ENCODE measurements at places on chromosomes 6 and 20.

DNA sequence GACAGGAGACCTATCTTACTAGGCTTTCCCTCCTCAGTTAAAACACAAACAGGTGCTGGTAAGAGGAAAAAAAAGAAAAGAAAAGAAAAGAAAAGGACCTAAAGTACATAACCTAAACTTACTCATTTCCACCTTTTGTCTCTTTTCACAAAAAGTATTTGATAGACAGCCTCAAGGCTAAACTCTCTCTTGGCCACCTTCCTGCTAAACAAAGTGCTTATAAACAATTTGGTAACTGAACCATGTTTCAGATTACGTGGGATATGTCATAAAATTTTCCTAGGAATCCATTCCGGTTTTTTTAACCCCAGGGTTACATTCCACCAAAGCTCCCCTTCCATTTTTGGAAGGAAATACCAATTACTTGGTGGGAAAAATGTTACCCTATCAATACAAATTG is 109.0 kb downstream of the PRND start:
- DNase-seq: no peak
- H3K4me1 ChIP-seq: peaks cover 6% of the 10 kb centered on the region
- H3K36me3 ChIP-seq: no peaks in the 10 kb centered on the region
- H3K4me3 ChIP-seq: no peak overlapping the region

DNA sequence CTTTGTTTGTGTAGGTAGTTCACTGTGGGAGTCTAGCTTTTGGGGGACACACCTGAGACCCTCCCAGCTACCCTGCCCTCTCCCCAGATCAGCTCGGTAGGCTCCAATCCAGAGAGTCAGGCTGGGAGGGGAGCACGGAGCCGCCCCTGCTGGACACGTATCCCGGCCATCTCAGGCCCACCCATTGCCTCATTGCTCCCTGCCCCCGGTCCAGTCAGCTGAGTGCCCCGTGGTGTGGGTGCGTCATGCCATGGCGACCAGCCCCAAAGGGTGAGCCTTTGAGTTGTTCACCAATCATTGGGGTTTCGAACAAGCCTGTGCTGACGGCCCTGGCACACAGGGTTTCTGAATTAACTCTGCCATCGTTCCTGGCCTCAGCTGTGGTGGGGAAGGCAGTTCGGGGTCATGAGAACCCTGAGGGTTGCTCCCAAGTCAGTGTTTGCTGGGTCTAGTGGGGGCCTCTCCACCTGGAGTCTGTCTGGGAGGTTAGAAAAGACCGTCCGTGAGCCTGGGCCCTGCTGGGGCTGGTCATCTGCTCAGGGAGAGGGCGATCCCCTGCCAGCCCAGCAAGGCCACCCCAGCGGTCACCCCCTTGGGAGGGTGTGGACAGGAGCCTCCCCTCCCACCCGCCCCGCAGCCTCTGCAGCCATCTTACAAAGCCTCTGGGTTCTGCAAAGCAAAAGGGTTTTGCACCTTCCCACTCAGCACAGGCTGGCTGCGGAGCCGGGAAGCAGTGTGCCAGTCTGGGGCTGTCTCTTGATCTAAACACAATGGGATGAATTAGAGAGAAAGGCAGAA is 34.5 kb downstream of the NTSR1 start:
- peaks cover 6% of the 10 kb centered on the region for H3K4me1 ChIP-seq
- no peak overlapping the region for H3K27ac ChIP-seq
- H3K4me3 ChIP-seq: no peak overlapping the region
- H3K27me3 ChIP-seq: peaks cover 15% of the 10 kb centered on the region
- no peaks in the 10 kb centered on the region for H3K36me3 ChIP-seq

- H3K36me3 ChIP-seq: no peaks in the 10 kb centered on the region
- H3K4me3 ChIP-seq: no peak overlapping the region
- DNase-seq: no peak
- no peak overlapping the region for H3K27ac ChIP-seq
- peaks cover 20% of the 10 kb centered on the region for H3K27me3 ChIP-seq
These were observed 103.0 kb downstream of the OLIG3 start for GRCh38 chr6:137391061-137391814.

GRCh38 chr6:42522036-42522435 is 41.8 kb upstream of the UBR2 start:
- no peak for DNase-seq
- H3K27ac ChIP-seq: no peak overlapping the region
- peaks cover 9% of the 10 kb centered on the region for H3K4me1 ChIP-seq
- no peaks in the 10 kb centered on the region for H3K27me3 ChIP-seq

DNA sequence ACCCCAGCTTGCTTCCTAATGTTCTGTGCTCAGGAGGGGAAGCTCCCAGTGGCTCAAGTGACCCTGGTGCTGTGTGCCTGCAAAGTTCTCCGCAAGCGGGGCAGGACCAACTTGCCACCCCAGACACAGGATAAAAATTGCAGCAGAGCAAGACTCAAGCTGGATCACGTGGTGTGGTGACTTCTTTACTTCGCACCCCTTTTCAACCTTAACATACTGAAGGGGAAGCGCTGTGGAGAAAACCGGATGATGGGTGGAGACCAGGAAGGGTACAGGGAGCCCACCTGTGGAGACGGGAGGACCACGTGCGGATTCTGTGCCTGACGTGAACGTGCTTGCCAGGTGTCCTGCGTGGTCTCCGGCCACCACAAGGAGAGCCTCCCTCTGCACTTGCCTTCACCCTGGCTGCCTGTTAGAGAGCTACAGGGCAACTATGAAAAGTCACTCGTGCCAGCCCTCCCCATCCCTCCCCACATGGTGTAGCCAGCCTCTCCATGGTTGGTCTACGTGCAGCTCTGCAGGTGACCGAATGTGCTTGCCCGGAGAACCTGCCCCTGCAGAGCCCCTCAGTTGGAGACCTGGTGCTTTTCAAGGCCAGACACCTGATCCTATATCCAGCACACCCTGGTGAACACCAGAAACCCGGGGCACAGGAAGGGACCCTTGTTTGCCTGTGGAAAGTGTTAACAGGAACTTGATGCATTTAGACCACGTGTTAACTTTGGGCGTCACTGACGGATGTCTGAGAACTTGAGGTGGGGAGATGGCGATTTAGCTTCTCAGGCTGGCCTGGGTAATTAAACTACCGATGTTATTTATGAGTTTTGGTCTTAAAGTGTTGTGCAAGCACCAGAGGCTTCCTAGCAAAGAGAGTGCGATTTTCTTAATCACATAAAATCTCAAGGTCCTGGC is 23.9 kb upstream of the DACT2 start:
- DNase-seq: no peak
- H3K4me1 ChIP-seq: peaks cover 29% of the 10 kb centered on the region
- H3K36me3 ChIP-seq: no peaks in the 10 kb centered on the region
- H3K27ac ChIP-seq: no peak overlapping the region
- no peak overlapping the region for H3K4me3 ChIP-seq

DNA sequence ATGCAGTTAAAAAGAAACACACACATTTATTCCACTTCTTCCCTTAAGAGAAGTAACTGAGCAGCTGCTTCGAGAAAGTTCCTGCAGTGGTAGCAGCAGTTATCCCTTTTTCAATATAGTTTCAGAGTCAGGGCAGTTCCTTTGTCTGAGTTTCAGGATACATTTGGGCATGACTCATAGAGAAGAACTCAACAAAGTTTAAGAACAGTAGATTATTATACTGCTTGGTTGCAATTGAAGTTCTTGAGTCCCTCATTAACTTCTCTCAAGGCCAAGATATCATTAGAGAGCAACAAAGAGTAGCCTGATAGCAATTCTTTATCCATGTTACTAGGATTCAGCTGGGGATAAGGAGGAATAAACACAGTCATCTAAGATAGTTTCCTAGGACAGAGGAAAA is 54.4 kb downstream of the TPD52L1 start:
- peak overlapping the region; percentile 37 for H3K27ac ChIP-seq
- H3K4me1 ChIP-seq: peaks cover 22% of the 10 kb centered on the region
- peaks cover 14% of the 10 kb centered on the region for H3K36me3 ChIP-seq
- no peaks in the 10 kb centered on the region for H3K27me3 ChIP-seq
- H3K4me3 ChIP-seq: no peak overlapping the region

DNA sequence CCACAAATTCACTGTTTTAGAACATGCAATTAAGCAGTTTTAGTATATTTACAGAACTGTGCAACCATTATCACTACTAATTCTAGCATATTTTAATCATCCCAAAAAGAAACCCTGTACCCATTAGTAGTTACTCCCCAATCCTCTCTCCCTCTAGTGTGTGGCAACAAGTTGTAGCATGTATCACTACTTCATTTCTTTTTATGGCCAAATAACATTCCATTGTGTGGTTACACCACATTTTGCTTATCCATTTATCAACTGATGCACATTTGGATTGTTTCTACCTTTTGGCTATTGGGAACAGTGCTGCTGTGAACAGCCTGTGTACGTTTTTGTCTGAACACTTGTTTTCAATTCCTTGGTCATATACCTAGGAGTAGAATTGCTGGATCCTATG is 31.5 kb upstream of the FKBP1A start:
- no peaks in the 10 kb centered on the region for H3K4me1 ChIP-seq
- DNase-seq: no peak
- no peak overlapping the region for H3K27ac ChIP-seq
- H3K27me3 ChIP-seq: peaks cover 5% of the 10 kb centered on the region
- H3K36me3 ChIP-seq: no peaks in the 10 kb centered on the region

DNA sequence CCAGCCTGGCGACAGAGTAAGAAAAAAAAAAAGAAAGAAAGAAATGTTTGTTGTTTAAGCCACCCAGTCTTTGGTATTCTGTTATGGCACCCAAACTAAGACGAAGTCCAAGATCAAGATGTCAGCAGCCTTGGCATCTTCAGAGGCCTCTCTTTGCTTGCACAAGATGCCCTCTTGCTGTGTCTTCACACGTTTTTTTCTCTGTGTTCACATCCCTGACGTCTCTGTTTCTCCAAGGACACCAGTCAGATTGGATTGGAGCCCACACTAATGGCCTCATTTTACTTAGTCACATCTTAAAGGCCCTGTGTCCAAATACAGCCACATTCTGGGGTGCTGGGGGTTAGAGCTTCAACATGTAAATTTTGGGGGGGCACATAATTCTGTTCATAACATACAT is 380.9 kb downstream of the GJA1 start:
- peaks cover 18% of the 10 kb centered on the region for H3K4me1 ChIP-seq
- no peak for DNase-seq
- no peak overlapping the region for H3K4me3 ChIP-seq

DNA sequence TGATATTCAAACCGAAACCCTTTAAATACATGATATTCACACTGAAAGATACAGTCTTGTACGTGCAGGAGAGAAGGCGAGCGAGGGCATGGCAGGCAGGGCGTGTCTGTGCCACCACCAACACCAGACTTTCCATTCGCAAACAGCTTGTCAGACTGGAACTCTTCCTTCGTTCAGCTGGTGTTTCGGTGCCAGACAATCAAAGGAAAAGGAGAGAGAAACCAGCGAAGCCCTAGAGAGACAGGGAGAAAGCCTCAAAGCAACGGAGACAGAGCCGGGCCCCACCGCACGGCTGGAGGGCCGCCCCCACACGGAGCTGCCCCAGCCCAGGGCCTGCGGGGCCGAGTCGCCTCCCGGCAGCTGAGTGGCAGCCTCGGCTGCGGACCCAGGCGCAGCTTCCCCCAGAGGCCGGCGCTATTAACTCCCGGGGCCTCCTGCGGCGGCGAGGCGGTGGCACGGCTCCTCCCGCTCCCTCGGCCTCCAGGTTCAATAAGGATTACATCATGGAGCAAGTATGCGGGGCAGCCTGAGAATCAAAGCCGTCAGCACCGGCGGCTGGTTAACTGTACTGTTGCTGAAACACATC is 32.1 kb upstream of the NR2E1 start:
- peaks cover 15% of the 10 kb centered on the region for H3K4me1 ChIP-seq
- H3K27me3 ChIP-seq: peaks cover 14% of the 10 kb centered on the region
- H3K4me3 ChIP-seq: peak overlapping the region; percentile 75
- no peaks in the 10 kb centered on the region for H3K36me3 ChIP-seq
- DNase-seq: peak; percentile 75

DNA sequence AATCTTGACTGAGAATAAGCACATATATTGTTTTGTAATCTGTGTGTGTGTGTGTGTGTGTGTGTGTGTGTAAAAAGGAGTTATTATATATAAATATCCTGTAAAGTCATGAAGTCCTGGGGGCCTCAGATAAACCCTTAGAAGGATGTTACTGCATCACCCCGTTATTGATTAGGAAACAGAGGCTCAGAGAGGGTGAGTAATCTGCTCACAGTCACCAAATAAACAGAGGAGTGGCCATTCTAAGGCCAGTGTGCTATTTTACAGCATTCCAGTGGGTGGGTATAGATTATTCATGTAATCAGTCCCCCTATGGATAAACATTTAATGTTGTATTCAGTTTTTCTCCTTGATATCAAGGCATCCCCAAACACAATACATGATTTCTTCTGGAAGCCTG is 87.1 kb downstream of the CDC5L start:
- DNase-seq: no peak
- H3K4me1 ChIP-seq: peaks cover 23% of the 10 kb centered on the region
- H3K27me3 ChIP-seq: peaks cover 20% of the 10 kb centered on the region
- no peak overlapping the region for H3K4me3 ChIP-seq

DNA sequence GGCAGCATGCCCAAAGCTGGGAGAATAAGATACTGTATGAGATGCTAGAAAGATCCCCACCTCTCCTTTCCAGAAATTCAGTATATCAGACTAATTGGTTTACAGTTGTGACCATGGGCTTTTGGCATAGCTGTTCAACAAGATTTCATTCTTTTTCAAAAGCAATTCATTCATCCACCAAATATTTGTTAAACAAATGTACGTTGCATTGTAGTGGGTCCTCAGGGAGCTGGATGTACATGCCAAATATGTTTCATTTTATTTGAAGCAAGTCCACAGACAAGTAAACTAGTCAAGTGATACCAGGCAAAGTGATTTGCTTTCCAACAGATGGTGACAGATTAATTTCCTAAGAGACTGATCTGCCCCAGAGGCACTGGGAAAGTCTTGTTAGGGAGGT is 85.8 kb upstream of the ESR1 start:
- H3K4me1 ChIP-seq: no peaks in the 10 kb centered on the region
- H3K27ac ChIP-seq: no peak overlapping the region
- no peak for DNase-seq
- no peak overlapping the region for H3K4me3 ChIP-seq
- peaks cover 10% of the 10 kb centered on the region for H3K27me3 ChIP-seq

DNA sequence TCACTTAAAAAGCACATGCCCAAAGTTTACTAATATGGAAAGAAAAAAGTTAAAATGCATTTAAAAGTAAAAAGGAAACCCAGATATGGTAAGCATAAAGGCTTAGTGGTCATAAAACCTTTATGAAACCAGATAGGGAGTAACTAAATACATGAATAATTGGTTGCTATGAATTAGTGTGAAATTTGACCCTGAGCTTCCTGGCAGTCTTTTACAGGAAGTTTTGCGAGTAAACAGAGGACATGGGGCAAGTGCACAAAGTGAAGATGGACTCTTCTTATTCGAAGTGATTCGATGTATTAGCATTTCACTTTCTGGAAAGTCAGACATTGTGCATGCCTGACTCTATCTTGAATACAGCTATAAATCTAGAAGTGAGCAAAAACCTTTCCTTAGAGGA is 90.9 kb upstream of the MLIP start:
- no peak overlapping the region for H3K4me3 ChIP-seq
- no peaks in the 10 kb centered on the region for H3K36me3 ChIP-seq
- H3K27ac ChIP-seq: no peak overlapping the region
